ENCODE measurements at places on chromosomes 5 and 9.

- DNase-seq: peak; percentile 15
These were observed 2031.8 kb upstream of the CDH6 start for GRCh38 chr5:29161399-29162291.

GRCh38 chr5:19241690-19242089 is 746.3 kb downstream of the CDH18 start:
- DNase-seq: no peak

GRCh38 chr9:98362624-98363252 is 107.3 kb upstream of the TBC1D2 start:
- no peak for DNase-seq

DNA sequence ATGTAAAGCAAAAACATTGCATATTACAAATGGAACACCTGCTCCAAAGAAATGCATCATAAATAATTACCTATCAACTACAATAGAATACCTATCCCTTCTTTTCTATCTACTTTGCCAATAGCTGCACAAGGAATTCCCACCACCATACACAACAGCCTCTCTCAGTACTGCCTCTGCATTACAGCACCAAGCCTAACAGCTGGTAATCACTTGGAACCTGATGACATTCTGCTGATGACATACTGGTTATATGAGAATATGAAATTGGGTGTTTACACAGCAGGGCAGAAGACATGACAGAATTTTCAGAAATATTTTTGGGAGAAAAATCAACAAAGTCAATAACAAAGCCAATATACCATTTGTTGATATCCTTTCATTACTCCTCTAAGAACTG is 43.2 kb downstream of the PSMB7 start:
- no peak for DNase-seq

DNA sequence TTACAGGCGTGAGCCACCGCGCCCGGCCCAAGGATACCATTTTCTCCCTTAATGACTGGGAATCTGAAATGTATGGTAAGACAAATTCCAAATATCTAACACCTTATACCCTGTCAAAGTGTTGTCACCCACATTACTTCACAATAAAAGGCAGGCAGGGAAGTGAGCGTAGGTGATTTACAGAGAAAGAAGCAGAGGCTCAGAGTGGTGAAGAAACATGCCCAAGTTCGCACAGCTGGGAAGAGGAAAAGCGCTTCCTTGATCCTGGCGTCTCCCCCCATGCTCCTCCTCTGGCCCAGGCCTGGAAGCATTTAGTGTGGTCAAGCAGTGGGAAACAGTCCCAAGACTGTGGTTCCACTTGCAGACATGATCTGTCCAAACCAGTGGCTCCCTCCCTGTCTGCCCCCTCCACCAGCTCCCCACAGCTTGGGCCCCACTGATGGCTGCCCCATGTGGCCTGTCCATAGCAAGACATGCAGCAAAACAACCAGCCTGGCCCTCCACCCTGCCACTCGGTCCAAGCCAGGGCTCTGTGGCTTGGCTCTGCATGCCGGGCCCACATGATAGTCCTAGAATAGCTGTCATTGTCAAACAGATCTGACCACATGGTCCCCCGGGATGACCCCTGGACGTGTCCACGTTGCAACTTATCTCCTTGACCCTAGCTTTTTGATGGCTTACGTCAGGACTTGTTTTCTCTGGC is 107.2 kb downstream of the TTLL11 start:
- peak; percentile 83 for DNase-seq

DNA sequence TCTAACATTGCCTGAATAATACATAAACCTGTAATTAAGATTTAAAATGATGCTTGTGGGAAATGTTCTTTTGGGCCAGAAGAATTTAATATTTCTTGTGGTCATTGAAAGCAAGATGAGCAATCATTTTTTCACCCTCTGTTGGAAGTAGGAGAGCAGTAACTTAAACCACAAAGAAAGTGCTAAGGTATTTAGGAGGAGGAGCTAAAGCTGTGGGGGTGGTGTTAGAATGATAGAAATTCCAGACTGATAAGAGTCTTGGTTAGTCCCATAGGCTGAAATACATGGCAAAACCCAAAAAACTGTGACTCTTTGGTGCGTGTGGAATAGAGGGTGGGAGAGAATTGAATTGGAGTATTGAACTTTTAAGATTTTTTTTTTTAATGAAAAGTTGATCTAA is 247.0 kb downstream of the YTHDC2 start:
- DNase-seq: no peak

DNA sequence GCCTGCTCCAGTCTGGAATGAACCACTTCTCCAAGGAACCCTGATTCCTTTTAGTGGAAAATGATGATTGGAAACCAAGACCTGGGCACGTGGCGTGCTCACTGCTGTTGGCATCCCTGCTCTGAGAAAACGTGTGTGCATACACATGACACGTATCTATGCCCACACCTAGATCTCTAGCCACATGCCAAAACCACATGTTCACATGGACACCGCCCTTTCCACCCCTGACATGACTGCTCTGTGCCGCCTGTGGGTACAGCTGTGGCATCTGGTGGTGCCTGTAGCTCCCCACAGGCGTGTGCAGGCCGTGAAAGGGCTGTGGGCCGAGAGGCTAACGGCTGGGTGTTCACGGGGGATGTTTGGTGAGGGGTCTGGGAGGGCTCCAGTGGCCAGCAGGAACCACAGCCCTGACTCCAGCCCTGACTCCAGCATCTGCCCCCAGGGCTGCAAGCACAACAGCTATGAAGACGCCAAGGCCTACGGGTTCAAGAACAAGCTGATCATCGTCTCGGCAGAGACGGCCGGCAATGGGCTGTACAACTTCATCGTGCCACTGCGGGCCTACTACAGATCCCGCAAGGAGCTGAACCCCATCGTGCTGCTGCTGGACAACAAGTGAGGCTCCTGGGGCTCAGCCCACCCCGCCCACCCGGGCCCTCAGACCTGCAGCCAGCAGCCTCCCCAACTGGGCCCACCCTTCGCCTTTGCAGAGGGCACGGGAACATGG is 75.1 kb downstream of the KCNT1 start:
- DNase-seq: no peak

DNA sequence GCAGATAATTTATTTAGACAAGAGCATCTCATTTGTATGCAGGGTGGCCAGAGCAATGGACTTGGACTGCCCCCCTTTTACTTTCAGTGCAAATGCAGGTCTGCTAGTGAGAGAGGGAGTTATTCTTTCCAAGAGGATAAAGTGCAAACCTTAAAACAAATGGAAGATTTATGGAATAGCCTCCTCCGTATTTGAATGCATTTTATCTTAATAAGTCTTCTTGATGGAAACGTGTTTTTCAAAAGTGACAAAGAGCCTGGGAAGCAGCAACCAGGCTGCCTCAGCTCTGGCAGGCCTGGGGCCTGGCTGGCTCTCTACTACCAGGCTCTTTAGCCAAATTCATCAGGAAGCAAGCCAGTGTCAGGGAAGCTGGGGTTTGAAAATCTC is 6.8 kb downstream of the NR2F1 start:
- DNase-seq: no peak

- DNase-seq: no peak
These were observed 134.6 kb upstream of the CPEB4 start for GRCh38 chr5:173753307-173754168.

GRCh38 chr5:150656191-150657132 is 4.6 kb upstream of the MYOZ3 start:
- DNase-seq: peak; percentile 45

- no peak for DNase-seq
These were observed 19.9 kb upstream of the CYLC2 start for GRCh38 chr9:102975251-102975650.

GRCh38 chr5:7897014-7897600 is 28.2 kb downstream of the MTRR start:
- no peak for DNase-seq

DNA sequence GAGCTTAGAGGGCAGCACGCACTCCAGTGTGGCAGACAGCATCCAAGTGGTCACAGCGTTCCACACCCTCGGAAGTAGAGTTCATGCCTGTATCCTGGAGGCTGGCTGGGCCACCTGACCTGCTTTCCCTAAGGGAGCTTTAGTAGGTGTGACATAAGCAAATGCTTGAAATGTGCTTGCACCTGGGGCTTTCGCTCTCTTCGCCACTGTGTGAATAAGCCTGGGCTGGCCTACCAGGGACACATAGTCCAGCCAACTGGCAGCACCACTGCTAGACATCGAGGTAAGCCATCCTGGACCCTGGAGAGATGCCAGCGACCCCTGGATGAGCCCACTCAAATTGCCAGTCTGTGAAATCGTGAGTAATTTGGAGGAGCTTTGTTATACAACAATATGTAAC is 24.9 kb upstream of the IRX4 start:
- no peak for DNase-seq

- peak; percentile 13 for DNase-seq
These were observed 22.5 kb upstream of the RANBP3L start for GRCh38 chr5:36323926-36324781.

DNA sequence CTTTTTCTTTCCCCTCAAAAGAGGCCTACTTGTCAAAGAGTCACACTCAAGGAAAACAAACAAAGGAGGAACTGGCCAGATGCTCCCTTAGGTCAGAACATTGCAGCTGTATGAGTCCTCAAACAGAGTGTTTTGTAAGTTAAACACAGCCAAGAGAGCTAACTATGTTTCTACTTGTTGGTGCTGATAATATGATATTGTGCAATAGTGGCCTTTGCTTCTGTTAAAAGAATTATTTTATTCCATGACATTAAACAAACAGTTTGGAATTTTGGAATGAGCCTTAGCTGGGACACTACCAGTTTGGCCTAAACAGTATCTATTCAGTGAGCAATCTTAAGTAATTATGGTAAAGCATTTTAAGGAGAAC is 56.0 kb upstream of the TPD52L3 start:
- no peak for DNase-seq

DNA sequence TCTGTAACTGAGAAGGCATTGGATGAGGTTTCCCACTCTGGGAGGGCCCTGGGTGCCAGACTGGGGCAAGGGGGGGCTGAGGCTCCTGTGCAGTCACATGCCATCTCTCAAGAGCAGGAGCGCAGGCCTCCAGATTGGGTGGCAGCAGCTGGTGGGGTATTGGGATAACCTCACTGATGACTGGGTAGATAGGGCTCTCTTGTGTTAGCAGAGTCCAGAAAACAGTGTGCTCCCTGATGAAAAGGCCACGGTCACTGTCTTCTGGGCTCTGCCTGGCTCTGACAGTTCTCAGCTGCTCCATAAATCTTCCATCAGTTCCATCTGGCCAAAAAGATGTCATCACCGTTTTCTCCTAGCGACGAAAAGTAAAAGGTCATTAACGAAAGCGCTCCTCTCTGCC is 21.8 kb upstream of the NKX2-5 start:
- no peak for DNase-seq

GRCh38 chr9:100525563-100525962 is 52.3 kb upstream of the CAVIN4 start:
- no peak for DNase-seq

GRCh38 chr5:40321514-40321913 is 358.2 kb upstream of the PTGER4 start:
- DNase-seq: no peak

DNA sequence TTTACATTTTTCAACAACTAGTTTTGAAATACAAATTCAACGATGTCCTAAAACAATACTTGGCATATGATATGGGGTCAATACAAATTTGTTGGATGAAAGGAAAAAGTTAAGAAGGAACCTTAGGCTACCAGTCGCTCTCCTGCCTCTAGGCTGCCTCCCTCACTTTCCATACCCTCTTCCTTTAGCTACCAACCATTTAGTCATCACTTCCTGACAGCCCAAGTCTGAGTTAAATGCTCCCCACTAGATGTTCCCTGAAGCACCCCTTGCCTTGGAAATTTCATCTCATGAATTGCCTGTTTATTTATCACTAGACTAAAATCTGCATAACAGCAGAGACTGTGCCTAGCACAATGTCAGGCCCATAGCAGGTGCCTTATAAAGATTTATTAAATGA is 2.7 kb upstream of the LARS1 start:
- DNase-seq: no peak

DNA sequence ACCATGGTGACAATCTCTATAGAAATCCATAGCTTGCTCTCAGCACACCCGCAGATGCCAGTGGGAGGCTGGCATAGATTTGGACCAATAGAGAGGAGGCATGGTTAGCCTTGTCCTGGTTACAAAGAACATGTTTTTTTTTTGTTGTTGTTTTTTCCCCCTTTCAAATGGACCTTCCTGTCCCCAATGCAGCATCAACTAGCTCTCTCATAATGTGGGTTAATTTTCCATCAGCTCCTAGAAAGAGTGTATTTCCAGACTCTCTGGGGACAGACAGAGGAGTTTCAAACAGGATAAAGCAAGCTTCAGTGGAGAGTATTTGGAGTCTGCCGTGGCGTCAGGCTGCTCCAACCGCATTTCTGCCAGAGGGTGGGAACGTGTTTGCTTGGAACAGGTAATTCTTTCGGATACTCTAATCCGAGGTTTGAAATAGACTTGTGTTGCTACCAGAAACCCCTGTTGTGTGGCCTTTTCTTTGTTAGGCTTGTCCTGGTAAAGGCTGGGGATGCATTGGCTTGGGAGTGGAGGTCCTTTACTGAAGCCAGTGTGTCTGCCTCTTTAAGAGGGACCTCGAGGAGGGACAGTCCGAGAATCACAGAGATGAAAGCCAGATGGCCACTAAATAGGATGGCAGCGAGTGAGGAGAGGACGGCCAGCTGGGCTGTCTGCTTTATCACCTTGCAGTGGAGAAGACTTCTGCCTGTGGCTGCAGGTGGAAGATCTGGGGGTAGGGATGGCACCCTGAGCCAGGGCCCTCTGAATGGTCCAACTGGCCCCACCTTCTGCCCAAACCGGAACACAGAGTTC is 130.5 kb upstream of the CPEB4 start:
- no peak for DNase-seq

DNA sequence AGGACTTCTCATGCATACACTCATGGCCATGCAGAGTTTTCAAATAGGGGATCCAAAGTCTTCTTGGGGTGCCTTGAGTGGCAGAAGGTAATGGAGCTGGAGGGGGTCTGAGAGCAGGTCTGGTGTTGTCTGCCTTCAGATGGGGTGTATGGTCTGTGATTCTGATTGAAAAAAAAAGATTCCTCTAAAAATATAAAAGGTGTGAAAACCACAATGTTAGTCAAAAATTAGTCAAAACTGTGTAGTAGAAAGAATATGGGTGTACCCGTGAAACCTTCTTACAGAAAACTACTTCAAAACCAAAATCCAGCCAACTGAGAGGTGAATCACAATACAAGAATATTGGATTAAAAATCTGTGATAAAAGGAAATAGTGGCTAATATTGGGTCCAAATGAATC is 20.1 kb downstream of the DOCK2 start:
- no peak for DNase-seq

All from pons (tissue), 1 donor.